ENCODE measurements at places on chromosomes 5 and 9.

DNA sequence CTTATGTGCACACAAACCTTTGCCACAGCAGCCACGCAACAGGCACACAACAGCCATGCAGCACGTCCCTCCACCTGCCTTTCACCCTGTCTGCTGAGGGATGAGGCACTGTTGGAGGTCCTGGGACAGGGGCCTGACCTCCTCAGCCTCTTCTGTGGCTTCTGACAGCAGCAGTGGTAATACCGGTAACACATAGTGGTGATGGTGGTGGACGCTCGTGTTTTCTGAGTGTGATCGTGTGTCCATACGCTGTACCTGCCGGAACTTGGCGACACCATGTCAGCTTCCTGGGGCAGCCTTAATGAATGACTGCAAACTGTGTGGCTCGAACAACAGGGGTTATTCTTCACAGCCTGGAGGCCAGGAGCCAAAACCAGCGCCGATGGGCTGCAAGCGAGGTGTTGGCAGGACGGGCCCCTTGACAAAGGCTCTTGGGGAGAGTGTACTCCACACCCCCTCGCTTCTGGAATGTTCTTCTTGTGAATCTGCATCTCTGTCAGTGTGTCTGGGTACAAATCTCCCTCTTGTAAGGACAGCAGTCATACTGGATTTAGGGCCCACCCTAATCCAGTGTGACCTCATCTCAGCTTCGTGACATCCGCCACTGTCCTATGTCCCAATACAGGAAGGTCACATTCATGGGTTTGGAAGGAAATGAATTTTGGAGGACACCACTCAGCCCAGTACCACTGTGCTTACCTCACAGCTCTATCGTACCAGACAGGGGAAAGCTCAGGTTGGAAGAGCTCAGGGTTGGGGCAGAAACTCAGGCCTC lies 55.3 kb upstream of the EXOC3 start:
- no peak for DNase-seq

GRCh38 chr9:135338546-135338945 lies 141.0 kb upstream of the PPP1R26 start:
- no peak for DNase-seq

DNA sequence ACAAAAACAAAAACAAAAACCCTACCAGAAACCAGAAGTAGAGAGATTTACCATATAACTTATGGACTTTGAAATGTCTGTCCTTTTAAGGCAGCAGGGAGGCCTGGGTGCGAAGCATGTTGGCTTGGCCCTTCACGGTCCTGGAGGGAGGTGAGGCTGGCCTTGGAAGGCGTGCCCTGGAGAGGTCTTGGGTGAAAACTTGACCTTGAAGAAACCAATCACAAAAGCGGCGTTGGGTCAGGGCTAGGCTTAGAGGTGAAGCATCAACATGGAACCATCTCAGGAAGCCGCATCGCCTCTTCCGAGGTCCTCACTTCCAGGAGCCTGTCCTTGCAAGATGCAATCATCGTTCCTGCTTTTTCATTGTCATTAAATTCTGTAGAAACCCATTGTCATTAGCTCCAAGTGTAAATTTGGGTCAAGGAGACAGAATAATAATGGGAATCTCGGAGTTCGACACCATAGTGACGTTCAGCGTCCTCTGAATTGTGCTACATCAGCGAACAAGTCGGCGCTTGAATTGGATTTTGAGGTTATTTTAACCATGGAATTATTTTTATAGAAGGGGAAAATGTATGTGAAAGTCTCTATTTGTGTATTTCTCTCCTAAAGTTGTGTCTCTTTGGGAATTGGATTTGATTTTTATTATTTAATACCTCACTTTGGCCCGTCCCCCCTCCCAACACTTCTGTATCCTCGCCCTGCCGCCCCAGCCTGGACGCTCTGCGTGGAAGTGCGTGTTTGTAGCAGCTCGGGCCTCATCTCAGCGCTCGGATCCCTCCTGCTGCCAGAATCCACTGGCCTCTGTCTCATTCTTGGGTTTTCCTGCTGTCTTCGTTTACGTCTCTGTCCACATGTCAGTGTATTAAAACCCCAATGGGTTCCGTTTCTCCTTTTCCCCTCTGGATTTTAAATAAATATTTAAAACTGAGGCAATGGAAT lies 11.1 kb upstream of the ORM1 start:
- DNase-seq = no peak

- no peak for DNase-seq
Observed at GRCh38 chr5:6829150-6829784, 116.0 kb downstream of the TENT4A start.

- DNase-seq = no peak
Observed at GRCh38 chr5:174533751-174534241, 190.6 kb upstream of the MSX2 start.

GRCh38 chr9:15249042-15249818 lies 57.8 kb downstream of the TTC39B start:
- no peak for DNase-seq

- DNase-seq = no peak
Observed at GRCh38 chr5:91361055-91361701, 21.9 kb downstream of the ARRDC3 start.

DNA sequence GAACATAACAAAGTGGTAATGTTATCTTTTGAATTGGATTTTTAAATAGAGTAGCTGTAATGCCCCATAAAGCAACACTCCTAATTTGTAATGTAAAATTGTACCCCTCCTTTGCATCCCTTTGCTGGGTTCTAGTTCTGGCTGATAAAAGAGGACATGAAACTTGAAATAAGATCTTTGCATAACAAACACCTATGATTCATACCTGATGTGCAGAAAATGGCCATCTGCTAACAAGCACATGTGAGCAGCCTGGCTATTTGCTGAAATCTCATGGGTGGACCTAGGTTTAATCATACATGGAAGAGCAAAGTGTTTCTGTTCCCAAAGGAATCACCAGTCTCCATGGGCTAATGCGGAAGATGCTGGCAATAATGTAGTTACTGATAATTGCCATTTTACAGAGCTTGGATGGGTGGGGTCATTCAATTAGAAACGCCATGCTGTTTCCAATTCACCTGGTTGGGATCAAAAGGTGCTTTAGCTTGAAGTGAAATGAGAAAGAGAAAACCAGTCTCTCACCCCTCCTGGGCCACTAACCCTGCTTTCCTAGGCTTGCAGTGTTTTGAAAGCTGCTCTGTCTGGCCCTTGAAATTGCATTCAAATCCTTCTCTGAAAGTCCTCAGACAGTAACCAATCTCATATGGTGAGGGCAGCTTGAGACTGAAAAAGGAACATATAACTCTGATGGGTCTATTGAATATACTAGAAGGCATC lies 585.1 kb downstream of the TLE4 start:
- no peak for DNase-seq

- no peak for DNase-seq
Observed at GRCh38 chr5:137902408-137903133, 13.3 kb downstream of the PKD2L2 start.

DNA sequence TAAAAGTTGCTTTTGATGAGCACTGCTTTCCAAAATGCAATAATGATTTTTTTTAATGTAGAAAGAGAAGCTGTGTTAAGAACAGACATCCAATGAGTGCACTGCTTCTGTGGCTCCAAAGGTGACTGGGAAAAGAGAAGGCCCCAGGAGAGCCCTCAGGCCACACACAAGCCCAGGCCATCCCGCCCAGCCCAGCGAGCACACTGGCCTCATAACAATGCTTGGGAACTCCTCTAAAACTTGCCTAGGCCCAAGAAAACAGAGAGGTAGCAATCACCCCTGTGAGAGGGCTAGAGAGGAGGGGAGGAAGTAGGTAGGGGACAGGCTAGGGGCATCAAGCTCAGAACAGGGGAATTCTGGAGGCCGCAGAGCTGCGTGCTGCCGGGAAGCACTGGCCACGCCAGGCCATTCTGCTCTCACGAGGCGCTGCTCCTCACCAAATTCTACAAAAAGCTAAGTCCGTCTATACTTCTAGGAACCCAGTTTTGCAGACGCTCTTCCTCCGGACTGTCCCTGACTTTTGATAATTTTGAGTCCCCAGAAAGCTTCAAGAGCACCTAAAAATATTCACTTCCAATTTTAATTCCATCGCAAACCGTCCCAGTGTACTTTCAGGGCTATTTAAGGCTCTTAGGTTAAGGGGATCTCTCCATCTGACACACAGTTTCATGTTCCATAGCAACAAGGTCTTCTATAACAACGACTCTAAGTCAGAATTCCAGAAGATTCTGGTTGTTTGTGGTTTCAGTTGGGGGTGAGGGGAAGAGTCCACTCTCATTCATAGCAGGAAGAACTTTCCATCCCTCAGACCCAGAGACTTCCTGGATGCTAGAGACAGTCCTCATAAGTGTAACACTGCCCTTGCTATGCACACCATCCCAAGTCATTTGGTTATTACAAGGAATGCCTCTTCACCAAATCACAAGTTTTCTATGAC lies 51.0 kb downstream of the HABP4 start:
- DNase-seq = no peak

- no peak for DNase-seq
Observed at GRCh38 chr9:2262386-2263071, 247.4 kb downstream of the SMARCA2 start.

GRCh38 chr9:108634672-108635462 lies 220.9 kb downstream of the ACTL7B start:
- no peak for DNase-seq

- DNase-seq = no peak
Observed at GRCh38 chr5:154697371-154697770, 57.8 kb upstream of the LARP1 start.

DNA sequence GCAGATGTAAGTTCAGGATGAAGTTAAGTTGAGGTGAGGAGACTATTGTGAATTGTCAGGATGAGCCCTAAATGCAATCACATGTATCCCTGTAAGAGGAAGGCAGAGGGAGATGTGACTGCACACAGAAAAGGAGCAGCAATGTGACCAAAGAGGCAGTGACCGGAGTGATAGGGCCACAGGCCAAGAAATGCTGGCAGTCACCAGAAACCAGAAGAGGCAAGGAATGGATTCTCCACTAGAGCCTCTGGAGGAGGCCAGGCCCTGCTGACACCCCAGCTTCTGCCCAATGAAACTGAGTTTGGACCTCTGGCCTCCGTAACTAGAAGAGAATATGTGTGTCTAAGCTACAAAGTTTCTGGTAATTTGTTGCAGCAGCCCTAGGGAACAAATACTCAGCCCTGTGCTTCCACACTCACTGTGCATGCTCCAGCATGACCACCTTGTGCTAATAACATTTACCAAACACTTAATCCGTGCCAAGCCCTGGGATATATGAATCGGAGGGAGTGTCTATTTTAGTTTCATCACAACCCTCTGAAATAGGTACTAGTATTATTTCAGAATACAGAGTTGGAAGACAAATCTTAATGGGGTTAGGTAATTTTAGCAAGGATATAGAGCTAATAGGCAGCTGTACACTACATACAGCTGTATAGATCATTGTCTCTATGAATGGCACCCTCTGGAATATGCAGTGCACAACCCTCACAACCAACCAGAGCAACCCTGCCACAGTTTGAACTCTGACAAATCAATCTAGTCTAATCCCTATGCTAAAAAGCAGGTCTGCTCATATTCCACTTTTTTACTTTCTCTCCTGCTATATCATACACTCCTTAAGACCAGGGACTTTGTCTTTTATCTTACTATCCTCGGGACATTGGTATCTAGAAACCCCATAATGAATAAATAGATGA lies 7.8 kb upstream of the GPX8 start:
- DNase-seq = no peak

DNA sequence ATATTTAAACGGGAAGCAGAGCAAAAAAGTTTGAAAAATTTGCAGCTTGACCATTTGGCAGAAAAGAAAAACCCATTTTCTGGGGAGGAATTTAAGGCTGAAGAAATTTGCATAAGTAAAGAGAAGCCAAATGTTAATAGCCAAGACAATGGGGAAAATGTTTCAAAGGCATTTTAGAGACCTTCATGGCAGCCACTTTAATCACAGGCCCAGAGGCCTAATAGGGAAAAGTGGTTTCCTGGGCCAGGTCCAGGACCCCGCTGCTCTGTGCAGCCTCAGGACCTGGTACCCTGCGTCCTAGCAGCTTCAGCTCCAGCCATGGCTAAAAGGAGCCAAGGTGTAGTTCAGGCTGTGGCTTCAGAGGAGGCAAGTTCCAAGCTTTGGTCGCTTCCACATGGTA lies 507.3 kb downstream of the SLCO4C1 start:
- no peak for DNase-seq

DNA sequence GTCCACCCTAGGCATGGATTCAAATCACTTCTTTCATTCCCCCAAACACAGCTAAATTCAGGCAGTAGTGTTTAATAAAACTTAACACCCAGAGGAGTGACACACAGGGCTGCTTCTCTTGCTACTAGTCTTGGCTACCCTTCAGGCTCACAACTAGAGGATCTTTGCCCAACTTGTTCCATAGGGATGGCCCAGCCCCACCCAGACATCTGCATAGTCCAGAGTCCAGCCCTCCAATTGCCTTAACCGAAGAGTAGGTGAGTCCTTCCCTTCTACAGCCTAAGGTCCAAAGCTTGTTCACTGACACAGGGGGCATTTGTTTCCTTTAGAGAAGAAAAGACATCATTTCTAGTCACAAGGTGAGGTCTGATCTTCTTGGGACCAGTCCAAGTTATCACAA lies 15.2 kb upstream of the RXFP3 start:
- DNase-seq = no peak

DNA sequence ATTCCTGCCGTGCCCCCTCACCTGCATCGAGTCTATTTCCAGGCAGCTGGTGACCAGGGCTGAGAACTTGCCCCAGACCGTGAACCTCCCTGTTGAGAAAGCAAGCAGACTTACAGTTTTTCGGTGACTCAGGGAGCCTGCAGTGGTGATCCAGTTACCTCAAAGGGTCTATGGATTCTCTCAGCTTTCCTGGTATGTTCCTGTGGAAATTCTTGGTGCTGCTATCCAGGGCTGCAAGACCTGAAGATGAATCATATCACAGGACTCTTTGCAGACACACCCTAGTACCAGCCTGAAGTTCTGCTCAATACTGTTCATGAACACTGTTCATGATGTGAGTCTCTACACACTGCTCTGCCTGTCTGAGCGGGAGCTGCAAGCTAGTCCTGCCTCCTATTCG lies 154.7 kb downstream of the WDR70 start:
- DNase-seq = no peak

GRCh38 chr9:69104830-69105527 lies 69.1 kb upstream of the TJP2 start:
- DNase-seq = no peak

- no peak for DNase-seq
Observed at GRCh38 chr5:159121061-159121460, 21.3 kb upstream of the EBF1 start.

GRCh38 chr9:97675655-97676054 lies 21.5 kb downstream of the XPA start:
- DNase-seq = no peak

- DNase-seq = no peak
Observed at GRCh38 chr5:176742246-176743105, 67.9 kb upstream of the UNC5A start.

DNA sequence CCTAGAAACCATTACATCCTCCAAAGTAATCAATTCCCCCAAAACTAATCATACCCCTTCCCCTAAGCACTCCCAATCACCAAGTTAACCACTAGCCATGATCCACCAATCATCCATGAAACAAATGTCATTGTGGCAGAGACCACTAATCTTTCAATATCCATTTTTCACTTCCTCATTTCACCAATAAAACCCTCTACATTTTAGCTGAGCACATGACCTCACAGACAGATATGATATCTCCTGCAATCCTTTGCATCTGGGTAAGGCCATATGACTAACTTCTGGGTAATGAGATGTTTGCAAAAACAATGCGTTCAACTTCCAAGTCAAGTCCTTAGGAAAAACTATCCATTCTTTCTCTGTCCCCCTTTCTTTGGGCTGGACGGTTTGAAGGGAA lies 20.7 kb downstream of the OR2S2 start:
- DNase-seq = no peak

All from activated T-cell treated with anti-CD3 and anti-CD28 coated beads for 4 hours (primary cell).